ENCODE measurements at places on chromosomes 11 and 22. TPM values are rescaled to one million over a fixed set of nuclear protein-coding genes. Genes with fewer than 3 reads are reported as not detected.
A peak's percentile ranks its signal among the peaks of the same experiment; 100 is the strongest.

C11orf91 gene
- not detected for total RNA-seq

TMEM184B gene
- 33.1 TPM for total RNA-seq

RNH1 gene
- 134 TPM for total RNA-seq

PDGFD gene
- total RNA-seq = not detected

ZP1 gene
- not detected for total RNA-seq

ACCSL gene
- not detected for total RNA-seq

- no peak for DNase-seq
- H3K27me3 ChIP-seq = peaks cover 7% of the 10 kb centered on the region
- H3K27ac ChIP-seq = no peak overlapping the region
- H3K4me1 ChIP-seq = peaks cover 10% of the 10 kb centered on the region
Measured at GRCh38 chr22:37501610-37502341, 15.6 kb upstream of the MFNG start.

DNA sequence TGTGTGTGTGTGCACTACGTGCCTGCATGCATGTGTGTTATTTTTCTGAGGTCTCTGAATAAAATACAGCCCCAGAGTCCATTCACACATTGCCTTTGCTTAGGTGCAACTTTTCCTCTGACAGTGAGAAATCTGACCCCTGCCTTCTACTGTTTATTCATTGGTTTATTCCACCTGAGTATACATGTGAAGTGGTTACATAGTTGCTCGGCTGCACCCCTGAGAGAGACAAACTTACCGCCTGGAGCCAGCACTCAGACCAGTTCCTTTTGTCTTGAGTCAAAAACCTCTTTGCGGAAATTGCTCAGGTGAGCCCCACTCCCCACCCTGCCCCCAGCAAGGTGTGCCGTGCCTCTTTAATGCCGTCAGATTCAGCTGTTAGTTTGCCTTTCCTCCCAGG lies 363.6 kb downstream of the BRD1 start:
- peaks cover 2% of the 10 kb centered on the region for H3K4me1 ChIP-seq
- no peaks in the 10 kb centered on the region for H3K27me3 ChIP-seq
- no peak overlapping the region for H3K27ac ChIP-seq
- H3K36me3 ChIP-seq = no peaks in the 10 kb centered on the region

- no peak overlapping the region for H3K27ac ChIP-seq
- DNase-seq = no peak
- H3K36me3 ChIP-seq = no peaks in the 10 kb centered on the region
Measured at GRCh38 chr11:8207080-8208000, 38.5 kb upstream of the RIC3 start.

GRCh38 chr11:58573451-58574104 lies 2.1 kb downstream of the LPXN start:
- H3K36me3 ChIP-seq = peaks cover 39% of the 10 kb centered on the region
- peak overlapping the region; percentile 93 for H3K4me3 ChIP-seq
- peaks cover 66% of the 10 kb centered on the region for H3K4me1 ChIP-seq
- H3K27ac ChIP-seq = peak overlapping the region; percentile 95
- H3K27me3 ChIP-seq = peaks cover 4% of the 10 kb centered on the region
- peak; percentile 77 for DNase-seq

GRCh38 chr11:79018371-79018849 lies 422.4 kb downstream of the TENM4 start:
- peaks cover 21% of the 10 kb centered on the region for H3K27me3 ChIP-seq
- H3K4me3 ChIP-seq = no peak overlapping the region
- no peak for DNase-seq
- no peaks in the 10 kb centered on the region for H3K36me3 ChIP-seq
- no peak overlapping the region for H3K27ac ChIP-seq

DNA sequence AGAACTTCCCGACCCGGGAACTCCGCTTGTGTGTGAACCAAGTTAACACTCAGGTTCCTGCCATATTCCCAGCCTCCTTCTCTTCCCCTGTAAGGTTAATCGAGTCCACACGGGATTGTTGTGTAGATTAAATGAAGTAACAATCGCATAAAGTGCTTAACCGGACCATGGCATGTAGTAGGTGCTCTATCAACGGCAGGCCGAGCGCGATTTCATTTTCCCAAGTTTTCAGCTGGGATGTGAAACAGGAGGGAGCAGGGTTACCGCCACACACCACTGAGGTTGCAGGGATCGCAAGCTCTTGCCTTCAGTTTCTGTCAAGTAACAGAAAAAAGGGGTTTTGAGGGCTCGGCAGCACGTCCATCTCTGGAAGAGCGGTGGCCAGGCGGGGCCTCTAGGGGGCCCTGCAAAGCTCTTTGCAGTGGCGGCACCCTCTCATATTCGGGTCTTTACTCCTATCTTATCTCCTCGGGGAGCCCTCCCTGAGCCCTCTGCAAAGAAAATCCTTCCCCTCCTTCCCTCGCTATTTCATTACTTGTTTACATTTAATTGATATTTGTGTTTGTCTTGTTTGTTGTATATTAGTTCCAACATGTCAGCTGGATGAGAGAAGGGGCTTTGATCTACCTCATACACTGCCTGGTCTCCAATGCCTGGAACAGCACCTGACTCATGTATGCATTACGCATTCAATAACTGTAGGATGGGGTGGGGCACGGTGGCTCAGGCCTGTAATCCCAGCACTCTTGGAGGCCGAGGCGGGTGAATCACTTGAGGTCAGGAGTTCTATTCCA lies 816 bp upstream of the PLEKHA7 start:
- no peaks in the 10 kb centered on the region for H3K36me3 ChIP-seq
- H3K27ac ChIP-seq = peak overlapping the region; percentile 48
- DNase-seq = peak; percentile 67
- H3K4me1 ChIP-seq = peaks cover 3% of the 10 kb centered on the region
- peak overlapping the region; percentile 84 for H3K4me3 ChIP-seq

DNA sequence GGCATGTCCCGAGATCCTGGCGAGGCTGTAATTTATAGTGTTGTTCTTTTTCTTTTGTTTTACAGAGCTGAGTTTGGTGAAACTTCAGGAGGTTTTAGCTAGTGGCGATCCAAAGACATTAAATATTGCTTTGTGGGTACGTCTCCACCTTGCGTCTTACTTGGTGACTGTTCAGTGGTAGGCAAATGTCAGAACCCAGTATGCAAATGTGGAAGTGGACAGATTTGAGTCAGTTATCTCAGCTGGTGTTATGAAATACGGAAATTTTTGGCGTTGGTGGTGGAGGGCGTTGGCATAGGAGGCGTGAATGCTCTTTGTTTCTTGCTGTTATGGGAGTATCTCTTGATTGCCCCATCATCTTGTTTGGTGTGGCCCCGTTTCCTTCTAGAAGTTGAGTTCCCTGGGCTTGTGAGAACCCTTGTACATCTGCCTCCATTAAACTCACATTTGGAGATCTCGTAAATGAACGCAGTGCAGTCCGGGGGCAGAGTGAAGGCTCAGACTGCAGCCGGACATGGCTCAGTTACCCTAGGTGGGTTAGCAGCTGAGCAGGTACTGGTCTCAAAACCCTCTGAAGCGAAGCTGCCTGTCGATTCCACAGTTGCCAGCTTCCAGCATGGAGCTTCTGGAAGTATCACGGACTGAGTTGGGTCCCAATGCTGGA lies 39.9 kb downstream of the PTPRJ start:
- peaks cover 41% of the 10 kb centered on the region for H3K36me3 ChIP-seq
- H3K27me3 ChIP-seq = no peaks in the 10 kb centered on the region
- H3K27ac ChIP-seq = peak overlapping the region; percentile 87
- H3K4me1 ChIP-seq = peaks cover 73% of the 10 kb centered on the region
- peak overlapping the region; percentile 49 for H3K4me3 ChIP-seq
- no peak for DNase-seq

GRCh38 chr11:120431633-120432032 lies 79.9 kb upstream of the GRIK4 start:
- peaks cover 2% of the 10 kb centered on the region for H3K36me3 ChIP-seq
- no peak overlapping the region for H3K4me3 ChIP-seq
- H3K27ac ChIP-seq = peak overlapping the region; percentile 80

DNA sequence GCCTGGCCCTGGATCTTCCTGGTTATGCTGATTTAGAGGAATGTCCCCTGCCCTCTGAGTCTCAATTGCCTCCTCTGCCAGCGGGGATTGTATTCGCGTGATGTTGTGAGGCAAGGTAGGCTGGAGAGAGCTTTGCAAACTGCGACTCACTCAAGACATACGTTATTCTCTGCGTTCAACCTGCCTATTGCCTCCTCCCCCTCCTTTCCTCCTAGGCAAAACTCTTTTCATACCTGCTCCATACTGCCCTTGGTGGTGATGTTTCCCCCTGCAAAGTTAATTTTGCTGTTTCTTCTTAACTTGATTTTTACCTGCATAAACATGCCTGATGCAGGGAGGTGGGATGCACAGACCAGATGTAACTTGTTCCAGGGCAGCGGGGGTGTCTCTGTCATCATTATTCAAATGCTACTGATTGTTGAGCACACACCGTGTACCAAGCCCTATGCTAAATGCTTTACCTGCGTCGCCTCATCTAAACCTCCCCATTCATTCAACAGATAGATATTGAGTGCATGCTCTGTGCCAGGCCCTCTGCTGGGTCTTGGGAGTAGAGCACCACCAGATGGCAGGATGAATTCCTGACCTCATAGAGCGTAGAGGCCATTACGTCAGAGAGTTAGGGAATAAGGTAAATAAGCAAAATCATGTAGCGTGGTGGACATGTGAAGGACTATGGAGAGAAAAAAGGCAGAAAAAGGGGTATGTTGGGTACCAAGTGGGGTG lies 29.0 kb downstream of the SGSM1 start:
- H3K27me3 ChIP-seq = peaks cover 2% of the 10 kb centered on the region
- no peak overlapping the region for H3K27ac ChIP-seq
- no peak overlapping the region for H3K4me3 ChIP-seq
- no peaks in the 10 kb centered on the region for H3K36me3 ChIP-seq
- no peaks in the 10 kb centered on the region for H3K4me1 ChIP-seq

GRCh38 chr11:44179173-44179572 lies 83.7 kb downstream of the EXT2 start:
- H3K27ac ChIP-seq = no peak overlapping the region
- no peaks in the 10 kb centered on the region for H3K27me3 ChIP-seq
- H3K4me3 ChIP-seq = no peak overlapping the region
- H3K36me3 ChIP-seq = no peaks in the 10 kb centered on the region
- DNase-seq = no peak
- peaks cover 3% of the 10 kb centered on the region for H3K4me1 ChIP-seq

DNA sequence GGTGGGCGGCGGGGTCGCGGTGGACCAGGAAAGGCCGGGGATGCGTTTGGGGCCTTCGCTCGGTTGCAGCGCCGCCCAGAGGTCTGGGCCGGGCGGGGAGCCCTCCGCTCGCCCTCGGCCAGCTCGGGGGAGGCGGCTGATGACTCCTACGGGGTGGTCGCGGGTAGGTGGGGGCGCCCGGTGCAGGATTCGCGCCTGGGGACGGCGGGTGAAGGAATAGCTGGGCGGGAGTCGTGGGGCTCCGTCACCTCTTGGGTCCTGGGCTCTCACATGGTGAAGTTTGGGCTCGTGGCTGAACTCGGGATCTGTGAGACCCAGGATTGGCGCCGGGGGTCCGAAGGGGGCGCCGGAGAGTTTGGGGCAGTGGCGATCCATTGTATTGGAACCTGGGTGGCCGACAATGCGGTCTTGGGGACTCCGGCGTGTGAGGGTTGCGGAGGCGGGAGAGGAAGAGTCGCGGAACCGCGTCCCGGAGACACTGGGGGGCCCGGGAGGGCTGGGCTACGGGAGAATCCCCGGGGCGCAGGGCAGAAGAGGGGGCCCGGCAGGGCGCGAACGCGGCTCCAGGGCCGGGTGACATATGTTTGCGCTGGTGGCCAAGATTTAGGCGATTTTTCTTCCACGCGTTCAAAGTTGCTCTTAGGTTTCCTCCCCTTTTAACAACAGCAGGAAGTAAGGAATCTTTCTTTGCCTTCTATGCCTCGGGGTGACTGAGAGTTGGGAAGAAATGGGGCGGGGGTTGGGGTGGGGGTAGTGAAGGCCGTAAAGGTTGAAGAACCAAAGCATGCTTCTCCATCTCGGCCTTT lies 935 bp downstream of the QSER1 start:
- H3K36me3 ChIP-seq = peaks cover 10% of the 10 kb centered on the region
- peak overlapping the region; percentile 98 for H3K4me3 ChIP-seq
- peaks cover 10% of the 10 kb centered on the region for H3K27me3 ChIP-seq
- H3K27ac ChIP-seq = peak overlapping the region; percentile 98
- H3K4me1 ChIP-seq = peaks cover 27% of the 10 kb centered on the region

DNA sequence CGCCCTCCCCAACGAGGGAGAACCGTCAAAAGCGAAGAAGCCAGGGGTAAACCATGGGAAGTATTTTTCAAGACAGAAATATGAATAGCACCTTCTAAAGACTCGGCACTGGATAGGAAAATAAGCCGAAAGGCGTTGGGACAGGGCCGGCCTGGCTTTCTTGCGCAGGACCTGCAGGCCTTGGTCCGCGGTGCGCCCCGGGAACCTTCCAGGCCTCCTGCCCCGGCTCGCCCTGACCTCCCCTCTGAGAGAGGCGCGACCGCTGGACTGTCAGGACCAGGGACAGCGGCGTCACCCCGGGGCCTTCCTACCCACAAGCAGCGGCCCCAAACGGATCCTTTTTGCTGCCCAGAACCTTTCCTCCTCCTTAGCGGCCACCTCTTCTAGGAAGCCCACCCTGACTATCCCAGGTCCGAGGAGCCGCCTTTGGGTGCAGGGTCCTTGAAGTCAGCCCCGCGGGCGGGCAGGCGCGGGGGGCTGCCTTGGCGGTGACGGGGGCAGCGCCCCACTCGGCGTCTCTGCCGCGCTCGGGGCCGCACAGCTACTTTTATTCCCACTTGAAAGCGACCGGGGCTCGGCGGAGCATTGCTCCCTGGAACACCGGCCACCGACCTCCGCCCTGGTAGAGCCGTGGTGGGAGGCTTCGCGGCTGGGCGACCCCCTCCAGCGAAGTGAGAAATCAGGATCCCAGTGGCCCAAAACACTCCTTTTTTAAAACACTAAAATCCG lies 650 bp upstream of the MAPK11 start:
- peak overlapping the region; percentile 34 for H3K27ac ChIP-seq
- peak overlapping the region; percentile 80 for H3K4me3 ChIP-seq
- no peaks in the 10 kb centered on the region for H3K36me3 ChIP-seq
- peaks cover 13% of the 10 kb centered on the region for H3K4me1 ChIP-seq

DNA sequence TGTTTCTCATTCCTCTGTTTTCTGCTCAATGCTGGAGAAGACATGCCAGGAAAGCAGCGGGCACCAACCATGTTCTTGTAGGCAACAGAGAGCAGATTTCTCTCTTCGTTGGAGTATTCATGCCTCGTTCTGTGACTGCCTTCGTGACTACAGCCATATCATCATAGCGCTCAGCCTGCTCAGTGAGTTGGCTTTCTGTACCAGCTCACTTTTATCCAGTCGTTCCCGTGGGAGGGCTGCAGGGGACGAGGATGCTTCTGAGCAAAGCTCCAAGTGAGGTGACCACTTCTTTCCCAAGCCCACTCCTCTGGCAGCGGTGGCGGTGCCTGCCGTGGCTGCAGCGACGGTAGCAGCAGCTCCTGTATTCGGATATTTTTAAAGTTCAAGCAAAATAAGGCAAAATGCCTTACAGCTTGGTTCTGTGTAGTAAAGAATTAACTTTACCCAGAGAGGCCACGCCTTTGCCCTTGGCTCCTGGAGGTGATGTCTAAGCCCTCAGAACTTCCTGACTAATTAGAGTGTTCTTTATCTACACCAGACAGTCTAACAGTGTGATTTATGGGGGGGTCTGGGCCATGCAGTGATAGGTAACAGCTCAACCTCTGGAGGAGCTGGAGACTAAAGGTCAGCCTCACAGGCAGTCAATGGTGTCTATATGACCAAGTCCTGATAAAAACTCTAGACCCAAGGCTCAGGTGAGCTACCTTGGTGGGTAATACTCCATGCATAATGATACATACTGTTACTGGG lies 35.3 kb downstream of the LDHAL6A start:
- H3K27ac ChIP-seq = no peak overlapping the region
- H3K27me3 ChIP-seq = no peaks in the 10 kb centered on the region
- H3K4me1 ChIP-seq = peaks cover 5% of the 10 kb centered on the region
- DNase-seq = no peak
- H3K4me3 ChIP-seq = no peak overlapping the region
- peaks cover 40% of the 10 kb centered on the region for H3K36me3 ChIP-seq

- H3K27me3 ChIP-seq = peaks cover 46% of the 10 kb centered on the region
- no peaks in the 10 kb centered on the region for H3K36me3 ChIP-seq
- DNase-seq = no peak
Measured at GRCh38 chr22:19287889-19288288, 3.6 kb downstream of the CLTCL1 start.

Measured in activated CD4-positive, alpha-beta T cell treated with anti-CD3 and anti-CD28 coated beads, Interleukin-2, amount 10 ng/mL, durations not matched to agents 24 days and 14 days (primary cell).